ENCODE measurements at places on chromosomes 5 and 9.
A peak's percentile ranks its signal among the peaks of the same experiment; 100 is the strongest.

GRCh38 chr5:143759396-143760130 is 52.4 kb upstream of the HMHB1 start:
- DNase-seq = peak; percentile 34

DNA sequence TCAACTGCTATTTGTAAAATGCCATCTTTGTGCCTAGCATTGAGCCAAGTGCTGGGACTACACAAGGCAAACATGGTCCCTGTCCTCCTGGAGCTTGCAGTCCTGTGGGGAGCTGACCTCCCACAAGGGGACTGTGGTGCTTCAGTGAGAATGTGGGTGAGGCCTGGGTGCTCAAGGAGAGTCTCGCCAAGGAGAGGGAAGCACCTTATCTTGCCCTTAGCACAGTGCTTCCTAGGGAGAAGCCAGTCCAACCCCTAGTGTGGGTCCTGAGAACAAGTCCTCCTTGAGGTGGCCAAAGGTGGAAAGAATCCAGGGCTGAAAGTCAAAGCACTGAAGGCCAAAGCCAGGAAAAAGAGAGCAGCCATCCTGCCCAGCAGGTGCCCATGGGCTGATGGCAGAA is 31.1 kb upstream of the MVB12B start:
- DNase-seq = no peak

DNA sequence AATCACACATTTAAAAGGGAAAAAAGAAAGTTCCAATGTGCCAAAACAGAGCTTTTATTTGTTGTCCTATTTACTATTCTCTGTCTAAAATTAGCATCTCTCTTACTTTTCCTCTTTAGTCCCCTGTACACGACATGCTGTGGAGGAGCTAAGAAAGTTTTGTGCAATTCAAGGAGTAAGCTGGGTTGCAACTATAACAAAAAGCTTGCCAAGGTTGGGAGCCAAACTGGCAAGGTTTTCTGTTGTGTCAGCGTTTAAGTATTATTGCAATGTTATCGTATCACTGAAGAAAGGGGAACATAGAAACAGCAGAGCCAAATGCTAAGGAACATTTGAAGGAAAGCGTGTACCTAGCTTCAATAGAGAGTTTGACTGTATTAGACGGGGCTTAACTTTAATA is 680.8 kb downstream of the CETN3 start:
- DNase-seq = peak; percentile 31

DNA sequence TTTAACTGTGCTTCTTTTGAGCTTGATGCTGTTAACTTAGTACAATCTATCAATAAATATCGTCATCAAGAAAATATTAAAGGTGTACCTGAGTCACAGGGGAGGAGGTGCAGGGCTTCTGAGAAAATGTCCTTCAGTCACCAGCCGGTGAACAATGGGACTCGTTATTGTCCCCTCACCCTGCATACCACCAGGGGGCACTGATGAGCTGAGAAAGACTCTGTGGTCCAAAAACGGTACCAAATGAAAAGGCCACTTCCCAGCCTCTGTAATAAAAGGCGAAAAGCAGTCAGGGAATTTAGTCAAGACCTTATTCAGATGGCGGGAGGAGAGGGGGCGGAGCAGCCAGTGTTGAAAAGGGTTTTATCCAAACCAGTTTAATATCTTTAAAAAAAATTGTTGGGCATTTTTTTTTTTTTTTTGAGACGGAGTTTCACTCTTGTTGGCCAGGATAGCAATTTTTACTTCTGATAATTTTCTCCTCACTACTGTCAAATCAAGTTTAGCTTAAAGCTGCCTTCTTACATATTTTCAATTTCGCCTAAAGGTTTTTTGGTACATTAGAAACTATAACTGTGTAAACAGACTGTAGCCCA is 271.9 kb upstream of the ADAMTS16 start:
- DNase-seq = peak; percentile 48

- DNase-seq = peak; percentile 80
These were observed 126.4 kb upstream of the COL5A1 start for GRCh38 chr9:134515026-134515821.

DNA sequence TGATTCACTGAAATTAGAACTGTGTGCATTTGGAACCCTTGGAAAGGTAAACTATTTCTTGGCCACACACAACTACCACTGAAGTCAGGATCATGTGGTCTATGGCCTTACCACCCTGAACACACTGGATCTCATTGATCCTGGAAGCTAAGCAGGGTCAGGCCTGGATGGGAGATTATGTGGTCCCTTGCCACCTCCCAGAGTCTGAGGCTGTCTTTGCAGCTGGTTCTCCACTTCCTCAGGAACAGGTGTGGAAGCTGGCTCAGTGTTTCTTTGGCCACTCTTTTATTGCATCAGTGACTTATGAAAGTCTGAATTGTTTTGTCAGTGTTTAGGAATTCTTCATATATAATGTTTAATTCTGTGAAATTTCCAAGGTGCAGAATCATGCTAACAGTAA is 89.2 kb downstream of the TEK start:
- DNase-seq = peak; percentile 81

- no peak for DNase-seq
These were observed 251.6 kb downstream of the GRIA1 start for GRCh38 chr5:153742060-153742459.

DNA sequence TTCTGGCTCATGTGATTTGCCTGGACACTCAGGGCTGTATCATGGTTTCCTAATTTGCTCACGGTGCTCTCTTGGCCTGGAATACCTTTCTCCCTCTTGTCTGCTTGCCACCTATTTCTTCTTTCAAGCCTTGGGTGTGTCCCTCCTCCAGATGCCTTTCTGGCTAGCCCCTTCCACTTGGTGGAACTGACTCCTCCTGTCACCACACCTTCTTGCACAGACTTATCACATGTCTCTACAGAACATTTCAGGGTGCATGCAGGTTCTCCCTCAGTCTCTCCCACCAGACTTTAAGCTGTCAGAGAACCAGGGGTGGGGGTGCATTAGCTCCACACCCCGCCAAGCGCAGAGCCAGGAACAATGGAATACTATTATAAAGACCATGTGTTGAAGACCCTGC is 1.9 kb downstream of the TBC1D2 start:
- no peak for DNase-seq

GRCh38 chr9:128280084-128280622 is 4.1 kb downstream of the SWI5 start:
- no peak for DNase-seq

DNA sequence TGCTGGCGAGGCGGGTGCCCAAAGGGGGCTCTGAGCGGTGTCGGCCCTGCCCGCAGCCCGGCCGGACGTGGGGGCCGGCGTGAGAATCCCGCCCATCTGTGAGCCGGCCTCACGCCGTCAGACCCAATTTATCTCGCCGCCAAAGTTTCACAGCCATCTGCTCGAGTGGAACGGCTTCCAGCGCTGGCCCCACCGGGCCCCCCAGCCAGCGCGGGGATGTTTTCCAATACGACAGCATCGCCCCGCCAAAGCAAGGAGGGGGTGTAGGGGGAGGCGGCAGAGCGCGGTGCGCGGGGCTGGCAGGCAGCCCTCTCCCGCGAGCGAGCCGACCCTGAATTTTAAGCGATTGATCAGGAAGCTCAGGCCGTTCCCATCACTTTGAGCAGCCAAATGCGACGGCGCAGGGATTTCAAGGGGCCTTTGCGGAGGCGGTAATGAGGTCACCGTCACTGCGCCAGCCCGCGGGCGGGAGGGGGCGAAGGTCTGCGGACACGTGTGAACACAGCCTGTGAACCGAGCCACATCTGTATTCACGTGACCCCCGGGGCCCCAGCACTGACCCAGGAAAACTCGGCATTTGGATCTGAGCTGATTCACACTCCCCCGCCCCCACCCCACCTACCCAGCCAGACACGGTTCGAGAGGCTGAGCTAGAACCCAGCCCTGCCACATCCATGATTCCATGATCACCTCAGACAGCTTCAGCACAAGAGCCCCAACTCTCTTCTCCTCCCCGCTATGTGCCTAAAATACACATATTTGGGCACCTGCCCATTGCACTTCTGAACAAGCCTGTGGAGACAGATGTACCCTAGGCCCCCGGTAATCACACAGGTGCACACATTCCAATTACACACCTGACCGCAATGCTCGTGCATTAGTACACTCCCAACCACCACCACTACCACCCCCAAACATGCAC is 47.8 kb upstream of the PSD2 start:
- DNase-seq = peak; percentile 40

- DNase-seq = no peak
These were observed 486.4 kb downstream of the HINT1 start for GRCh38 chr5:130678637-130679036.

DNA sequence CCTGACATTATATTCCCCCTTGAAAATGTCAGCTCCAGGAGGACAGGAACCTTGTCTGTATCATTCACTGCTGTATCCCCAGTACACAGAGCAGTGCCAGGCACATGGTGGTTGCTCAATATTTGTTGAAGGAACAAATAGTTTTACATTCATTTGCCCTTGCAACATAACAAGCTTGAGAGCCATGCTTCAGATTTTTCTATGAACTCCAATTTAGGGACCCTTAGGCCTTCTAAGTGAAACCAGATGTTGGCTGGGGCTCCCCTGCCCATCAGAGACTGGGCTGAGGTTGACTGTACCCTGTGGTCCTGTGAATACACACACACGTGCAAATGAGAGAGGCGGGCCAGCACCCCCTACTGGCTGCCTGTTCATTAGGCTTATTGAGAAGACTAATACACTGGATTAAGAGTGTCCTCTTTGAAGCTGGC is 214.9 kb upstream of the WWC1 start:
- DNase-seq = no peak

DNA sequence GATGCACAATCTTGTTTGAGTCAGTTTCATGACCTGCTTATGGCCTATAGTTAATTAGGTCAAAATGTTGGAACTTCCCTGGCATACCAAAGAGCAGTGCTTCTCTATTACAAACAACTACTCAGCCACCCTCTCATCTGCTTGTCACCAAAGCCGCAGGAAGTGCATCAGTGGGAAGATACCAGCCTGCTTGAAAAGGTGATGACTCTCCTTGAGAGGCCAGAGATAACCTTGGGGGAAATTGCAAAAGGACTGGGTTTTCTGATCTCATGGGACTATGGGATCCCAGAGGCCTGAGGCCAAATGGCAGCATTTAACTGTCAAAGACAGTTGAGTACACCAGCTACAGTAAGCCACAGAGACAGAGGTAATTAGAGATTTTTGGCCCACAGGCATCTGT is 69.9 kb downstream of the C9orf57 start:
- no peak for DNase-seq

DNA sequence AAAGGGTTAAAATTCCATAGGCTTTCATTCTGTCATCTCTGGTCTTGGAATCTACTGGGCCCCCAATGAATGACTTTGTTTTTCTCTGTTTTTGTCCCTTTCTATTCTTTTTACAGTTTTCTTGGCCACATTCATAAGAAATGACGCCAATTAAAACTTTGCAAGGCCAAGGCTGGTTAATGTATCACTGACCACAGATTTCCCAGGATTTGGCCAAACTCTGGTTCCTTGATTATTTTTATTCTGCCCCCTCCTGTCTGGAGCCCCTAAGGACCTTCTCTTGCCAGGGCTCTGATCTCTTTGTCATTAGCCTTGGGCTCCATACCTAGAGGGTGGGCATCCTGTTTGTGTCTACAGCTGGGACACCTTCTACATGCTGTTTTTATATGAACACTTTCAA is 388.9 kb upstream of the PAPPA start:
- no peak for DNase-seq

Measured in myocyte (in vitro differentiated cells).